NCI-H1694 (cell line): ENCODE measurements at places on chromosomes 5 and 9.
A peak's percentile ranks its signal among the peaks of the same experiment; 100 is the strongest.

- DNase-seq = no peak
These were observed 49.6 kb downstream of the NIPAL4 start for GRCh38 chr5:157509587-157509986.

DNA sequence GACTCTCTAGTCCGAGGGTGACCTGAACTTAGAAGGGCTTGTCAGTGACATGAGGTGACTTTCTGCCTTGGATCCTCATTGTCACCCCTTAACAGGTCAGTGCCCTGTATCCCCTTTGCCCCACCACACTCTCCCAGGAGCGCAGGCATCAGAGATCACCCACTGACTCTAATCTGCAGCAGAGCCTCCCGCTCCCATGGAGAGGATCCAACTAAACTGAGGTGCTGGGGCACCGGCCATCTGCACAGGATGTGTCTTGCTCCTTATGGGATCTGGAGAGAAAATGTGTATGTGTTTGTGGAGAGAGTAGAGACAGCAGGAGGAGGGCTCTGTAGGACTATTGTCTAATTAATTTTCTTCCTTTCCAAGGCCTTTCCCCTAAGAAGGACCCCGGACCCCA is 213.7 kb downstream of the ROR2 start:
- no peak for DNase-seq

- DNase-seq = no peak
These were observed 74.7 kb upstream of the COL5A1 start for GRCh38 chr9:134566936-134567335.

DNA sequence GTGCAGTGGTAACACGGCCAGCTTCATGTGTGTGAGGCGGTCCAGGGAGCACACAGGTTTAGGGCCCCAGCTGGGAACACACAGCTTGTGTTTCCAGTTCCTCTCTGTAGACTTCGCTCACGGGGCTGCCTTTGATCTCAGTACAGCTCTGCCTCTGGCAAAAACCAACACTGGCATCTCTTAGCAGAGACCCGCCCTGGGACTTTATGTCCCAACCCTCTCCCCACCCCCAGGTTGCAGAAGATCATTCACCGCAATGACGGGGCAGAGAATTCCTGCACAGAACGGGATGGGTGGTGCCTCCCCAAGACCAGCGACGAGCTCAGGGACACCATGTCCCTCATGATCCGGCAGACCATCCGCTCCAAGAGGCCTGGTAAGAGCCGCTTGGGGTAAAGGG is 5.2 kb upstream of the CEL start:
- no peak for DNase-seq

- no peak for DNase-seq
These were observed 38.1 kb downstream of the SLC12A2 start for GRCh38 chr5:128121651-128122050.

- DNase-seq = no peak
These were observed 96.8 kb upstream of the ADAMTS16 start for GRCh38 chr5:5043346-5043745.

DNA sequence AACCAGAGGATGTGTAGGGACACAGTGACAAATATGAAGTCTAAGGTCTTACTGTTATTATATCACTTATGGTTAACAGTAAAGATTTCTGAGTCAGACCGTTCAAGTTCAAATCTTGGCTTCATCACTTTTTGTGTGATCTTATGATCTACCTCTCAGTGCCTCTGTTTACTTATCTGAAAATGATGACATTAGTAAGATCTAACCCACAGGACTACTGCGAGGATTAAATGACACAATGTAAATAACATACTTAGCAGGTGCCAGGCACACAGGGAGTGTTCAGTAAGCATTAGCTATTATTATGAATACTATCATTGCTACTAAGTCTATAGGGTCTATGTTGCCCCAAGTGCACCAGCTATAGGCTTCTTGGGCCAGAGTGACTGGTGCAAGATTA is 2.0 kb downstream of the IRF1 start:
- no peak for DNase-seq

DNA sequence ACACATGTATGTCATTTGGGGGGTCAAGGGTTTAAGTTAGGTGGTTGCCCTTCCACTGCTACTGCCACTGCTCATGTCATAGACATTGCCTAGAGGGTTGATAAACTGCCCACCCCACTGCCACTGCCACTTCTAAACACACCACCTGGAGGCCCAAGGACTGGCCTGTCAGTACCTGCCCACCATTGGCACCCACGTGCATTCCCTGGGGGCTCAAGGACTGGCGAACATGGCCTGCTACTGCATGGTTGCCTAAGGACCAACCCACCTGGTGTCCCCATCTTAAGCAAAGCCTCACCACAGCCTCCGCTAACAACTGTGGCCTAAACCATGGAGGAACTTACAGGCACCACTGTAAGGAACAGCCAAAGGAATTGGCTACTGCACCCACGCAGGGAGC is 185.6 kb upstream of the TLX3 start:
- no peak for DNase-seq

- DNase-seq = no peak
These were observed 11.9 kb downstream of the LAMC3 start for GRCh38 chr9:131020862-131021261.

- DNase-seq = peak; percentile 70
These were observed 1.8 kb upstream of the NR3C1 start for GRCh38 chr5:143405063-143405848.

GRCh38 chr9:81687521-81688261 is 1.7 kb downstream of the TLE1 start:
- no peak for DNase-seq

DNA sequence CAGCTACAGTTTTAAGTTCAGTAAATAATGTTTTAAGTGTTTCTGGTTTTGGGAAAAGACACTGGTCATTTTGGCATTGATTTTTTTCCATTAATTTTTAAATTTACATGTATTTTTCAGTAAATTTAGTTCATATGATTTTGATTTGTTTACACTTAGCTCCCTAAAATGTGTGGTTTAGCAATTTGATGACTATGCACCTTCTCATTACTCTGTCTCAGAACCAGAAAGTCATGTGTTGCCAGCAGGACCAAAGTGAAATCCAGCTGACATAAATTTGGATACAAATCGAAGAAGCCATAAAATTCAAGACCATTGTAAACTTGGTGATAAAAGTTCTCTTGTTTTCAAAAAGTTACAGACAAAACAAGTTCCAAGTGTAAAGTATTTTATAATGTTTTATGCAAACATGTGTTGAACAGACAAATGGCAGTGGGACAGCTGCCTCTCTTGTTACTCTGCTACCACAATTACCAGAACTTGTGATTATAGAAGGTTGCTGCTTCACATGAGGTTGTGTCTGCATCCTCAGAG is 354.8 kb downstream of the NR2F1-AS1 start:
- no peak for DNase-seq

- no peak for DNase-seq
These were observed 15.4 kb downstream of the FYB1 start for GRCh38 chr5:39203951-39204350.

- no peak for DNase-seq
These were observed 33.3 kb downstream of the IPPK start for GRCh38 chr9:92636627-92637026.

GRCh38 chr9:77946296-77946695 is 85.3 kb downstream of the GNAQ start:
- DNase-seq = no peak

- no peak for DNase-seq
These were observed 8.6 kb upstream of the PRRX2 start for GRCh38 chr9:129656795-129657390.

DNA sequence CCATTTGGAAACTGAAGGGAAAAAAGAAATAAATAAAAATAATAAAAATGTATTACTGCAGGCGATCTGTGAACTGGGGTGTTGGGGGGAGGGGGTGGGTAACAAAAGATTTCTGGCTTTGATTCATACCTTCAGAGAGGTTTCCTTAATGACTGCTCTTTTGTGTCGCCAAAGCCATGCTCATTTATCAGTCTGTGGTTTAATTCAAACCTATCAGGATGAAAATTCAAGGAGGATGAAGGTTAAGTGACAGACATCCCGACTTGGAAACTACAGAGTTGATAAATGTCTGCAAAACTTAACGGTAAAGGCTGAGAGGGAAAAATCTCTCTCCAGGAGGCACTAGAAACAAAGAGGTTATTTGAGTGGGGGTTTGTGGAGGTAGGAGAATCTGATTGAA is 278.2 kb downstream of the PSAT1 start:
- DNase-seq = no peak
